Endodermal cell (in vitro differentiated cells): ENCODE measurements at places on chromosomes 16 and 17.

- no peak for DNase-seq
Measured at GRCh38 chr16:31703526-31704128, 170.0 kb upstream of the ZNF267 start.

GRCh38 chr16:66740533-66740932 is 10.9 kb downstream of the DYNC1LI2 start:
- no peak for DNase-seq

DNA sequence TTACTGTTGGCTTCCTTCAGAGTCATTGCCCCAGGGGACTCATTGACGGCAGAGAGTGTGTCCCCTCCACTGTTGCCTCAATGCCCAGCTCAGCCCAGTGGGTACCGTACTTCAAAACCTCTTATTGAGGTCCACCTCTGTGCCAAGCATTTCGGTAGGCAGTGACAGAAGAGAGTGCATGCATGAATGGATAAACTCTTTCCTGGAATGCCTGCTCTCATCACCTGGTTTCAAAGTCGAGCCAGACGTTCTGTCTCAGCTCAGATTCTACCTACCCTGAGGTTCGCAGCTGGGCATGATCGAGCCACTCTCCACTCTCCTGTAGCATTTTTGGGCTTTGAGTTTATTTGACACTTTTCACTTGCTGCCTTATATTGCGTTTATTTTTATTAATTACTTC is 647.0 kb downstream of the MAF start:
- no peak for DNase-seq

GRCh38 chr17:79761894-79762589 is 15.9 kb upstream of the CBX2 start:
- no peak for DNase-seq

DNA sequence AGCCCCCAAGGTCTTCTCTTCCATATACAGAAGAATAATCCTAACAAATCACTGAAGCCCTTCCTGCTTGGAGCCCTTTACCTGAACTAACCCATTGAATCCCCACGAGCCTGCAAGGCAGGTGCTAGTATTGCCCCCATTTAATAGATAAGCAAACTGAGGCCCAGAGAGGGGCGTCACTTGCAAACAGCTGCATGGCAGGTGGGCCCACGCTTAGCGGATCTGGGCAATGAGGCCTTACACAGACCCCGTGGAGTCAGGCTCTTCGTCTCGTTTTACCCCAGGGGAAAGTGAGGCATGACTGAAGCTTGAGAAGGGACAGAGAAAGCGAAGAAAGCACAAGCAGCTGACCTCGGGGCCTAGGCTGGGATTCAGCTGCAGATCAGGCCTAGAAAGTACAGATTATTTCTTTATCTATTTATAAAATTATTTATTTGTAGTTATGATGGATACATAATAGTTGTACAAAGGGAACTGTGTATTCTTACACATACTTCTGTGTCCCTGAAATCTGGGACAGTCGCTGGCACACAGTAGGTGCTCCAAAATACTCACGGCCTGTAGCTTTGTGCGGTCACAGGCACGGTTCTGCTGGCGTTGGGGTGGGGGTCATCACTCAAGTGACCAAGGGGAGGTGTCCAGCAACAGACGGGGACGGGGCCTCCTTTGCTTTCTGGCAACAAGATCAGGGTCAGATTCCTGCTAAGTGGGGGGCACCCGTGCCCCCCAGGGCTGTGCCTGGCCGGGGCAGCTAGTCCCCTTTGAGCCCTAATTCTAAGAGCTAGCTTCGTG is 223.2 kb upstream of the GSE1 start:
- DNase-seq = no peak

DNA sequence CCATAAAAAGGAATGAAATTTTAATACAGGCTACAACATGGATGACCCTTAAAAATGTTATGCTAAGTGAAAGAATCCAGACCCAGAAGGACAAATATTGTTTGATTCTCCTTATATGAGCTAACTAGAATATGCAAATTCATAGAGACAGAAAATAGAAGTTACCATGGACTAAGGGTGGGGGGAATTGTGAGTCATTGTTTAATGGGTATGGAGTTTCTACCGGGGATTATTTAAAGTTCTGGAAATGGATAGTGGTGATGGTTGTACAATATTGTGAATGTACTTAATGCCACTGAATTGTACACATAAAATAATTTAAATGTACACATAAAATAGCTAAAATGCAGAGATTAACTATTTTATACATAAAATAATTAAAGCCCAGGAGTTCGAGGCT is 9.2 kb upstream of the MYO18A start:
- no peak for DNase-seq

DNA sequence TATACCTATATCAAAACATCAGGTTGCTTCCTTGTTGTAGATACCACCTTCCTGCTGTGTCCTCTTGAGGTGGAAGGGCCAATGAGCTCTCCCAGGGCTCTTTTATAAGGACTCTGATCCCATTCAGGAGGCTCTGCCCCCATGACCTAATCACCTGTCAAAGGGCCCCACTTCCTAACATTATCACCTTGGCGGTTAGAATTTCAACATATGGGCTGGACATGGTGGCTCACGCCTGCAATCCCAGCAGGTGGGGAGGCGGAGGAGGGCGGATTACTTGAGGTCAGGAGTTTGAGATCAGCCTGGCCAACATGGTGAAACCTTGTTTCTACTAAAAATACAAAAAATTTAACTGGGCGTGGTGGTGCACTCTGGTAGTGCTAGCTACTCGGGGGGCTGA is 86.4 kb downstream of the HAPSTR1 start:
- DNase-seq = peak; percentile 82

- DNase-seq = peak; percentile 89
Measured at GRCh38 chr17:2369551-2370210, 31.2 kb downstream of the MNT start.

GRCh38 chr17:36188891-36189306 is 7.7 kb downstream of the CCL3L1 start:
- DNase-seq = peak; percentile 44

GRCh38 chr16:57984443-57985203 is 13.7 kb upstream of the CNGB1 start:
- DNase-seq = peak; percentile 99

DNA sequence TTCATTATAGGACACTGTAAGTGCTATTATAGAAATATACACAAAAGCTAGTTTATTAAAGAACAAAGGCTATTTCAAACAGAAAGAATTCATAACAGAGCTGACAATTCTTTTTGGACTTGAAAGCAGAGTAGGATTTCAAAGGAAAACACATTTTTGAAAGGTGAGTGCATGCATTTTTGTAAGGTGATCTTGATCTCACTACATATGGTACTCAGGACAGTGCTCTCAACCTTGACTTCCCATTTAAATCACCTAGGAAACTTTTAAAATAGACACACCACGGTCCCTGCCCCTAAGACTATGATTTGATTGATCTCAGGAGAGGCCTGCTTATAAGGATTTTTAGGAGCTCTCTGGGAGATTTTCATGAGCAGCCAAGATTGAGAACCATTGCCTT is 1362.0 kb downstream of the CDH8 start:
- DNase-seq = no peak

GRCh38 chr17:73291260-73291801 is 20.5 kb downstream of the CDC42EP4 start:
- no peak for DNase-seq

- DNase-seq = no peak
Measured at GRCh38 chr17:44864831-44865230, 17.1 kb downstream of the HIGD1B start.

- DNase-seq = peak; percentile 72
Measured at GRCh38 chr17:50127697-50128361, 2.1 kb downstream of the SAMD14 start.

DNA sequence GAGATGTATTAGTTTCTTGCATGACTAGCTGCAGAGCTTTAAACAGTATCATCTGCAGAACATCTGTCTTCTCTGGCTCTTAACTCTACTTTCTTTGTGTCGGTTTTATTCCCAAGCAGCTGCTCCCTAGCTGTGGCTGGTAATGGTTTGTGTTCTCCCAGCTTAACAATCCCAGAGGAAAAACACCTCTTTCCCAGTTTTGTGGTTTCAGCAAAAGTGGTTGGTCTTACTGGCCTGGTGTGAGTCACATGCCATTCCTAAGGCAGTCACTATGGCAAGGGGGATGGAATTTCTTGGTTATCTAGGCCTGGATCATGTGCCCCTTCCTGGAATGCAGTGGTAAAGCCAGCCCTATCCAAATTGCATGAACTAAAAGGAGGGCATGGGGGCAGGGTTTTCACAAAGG is 27.5 kb downstream of the OMG start:
- DNase-seq = peak; percentile 88

DNA sequence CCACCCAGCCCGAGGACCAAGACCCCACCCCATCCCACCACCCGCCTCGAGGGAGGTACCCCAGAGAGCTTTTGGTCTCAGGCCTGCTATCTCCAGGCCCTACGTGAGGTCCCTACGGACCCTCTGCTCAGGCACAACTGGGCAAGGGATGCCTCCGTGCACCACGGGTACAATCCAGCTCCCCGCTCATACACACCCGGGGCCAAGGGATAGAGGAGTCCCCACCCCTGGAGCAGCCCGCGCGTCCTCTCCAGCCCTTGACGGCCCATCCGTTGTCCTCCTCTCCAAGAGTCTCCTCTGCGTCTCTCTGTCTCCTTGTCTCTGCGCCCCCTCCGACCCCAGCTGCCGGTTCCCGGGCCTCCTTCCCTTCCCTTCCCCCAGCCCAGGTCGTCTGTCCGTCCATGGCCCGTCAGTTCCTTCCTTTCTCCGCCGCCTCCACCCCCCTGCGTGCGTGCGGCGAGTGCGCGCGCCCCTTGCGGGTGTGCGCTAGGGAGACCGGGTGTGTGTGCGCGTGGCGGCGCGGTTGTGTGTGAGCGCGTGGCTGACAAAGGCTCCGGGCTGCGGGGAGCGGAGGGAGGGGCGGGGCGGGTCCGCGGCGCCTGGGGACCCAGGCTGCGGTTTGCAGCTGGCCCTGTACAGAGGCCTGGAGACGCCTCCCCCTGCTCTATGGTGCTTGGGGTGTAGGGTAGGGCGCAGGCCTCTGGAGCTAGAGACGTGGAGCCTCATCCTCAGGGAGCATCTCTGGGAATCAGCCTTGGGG is 930 bp downstream of the SPNS2 start:
- peak; percentile 80 for DNase-seq

GRCh38 chr16:19657831-19658230 is 60.2 kb downstream of the KNOP1 start:
- DNase-seq = no peak

DNA sequence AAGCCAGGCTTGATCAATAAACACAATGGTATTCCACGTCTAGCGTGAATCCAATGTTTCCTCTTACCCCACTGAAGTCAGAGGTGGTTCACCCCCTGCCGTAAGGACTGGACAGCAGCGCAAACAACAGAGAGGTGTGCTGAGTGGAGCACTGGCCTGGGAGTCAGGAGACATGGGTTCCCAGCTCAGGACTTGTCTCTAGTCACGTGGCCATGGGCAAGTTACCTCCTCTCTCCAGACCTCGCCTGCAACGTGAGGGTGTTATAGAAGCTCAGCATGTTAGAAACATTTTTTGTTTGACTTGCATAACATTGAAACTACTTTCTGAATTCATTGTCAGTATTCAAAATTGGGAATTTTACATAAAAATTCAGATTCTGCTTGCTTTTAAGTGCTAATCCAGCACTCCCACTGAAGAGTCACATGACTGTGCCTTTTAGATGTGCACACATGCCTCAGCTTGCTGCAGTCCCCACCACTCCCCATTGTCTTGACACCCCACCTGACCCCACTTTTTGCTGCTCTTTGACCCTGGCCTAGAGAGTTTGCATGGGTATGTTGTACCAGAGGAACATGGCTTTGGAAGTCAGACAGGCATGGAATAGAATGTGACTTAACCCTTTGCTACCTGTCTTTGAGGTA is 8.8 kb upstream of the CPNE2 start:
- no peak for DNase-seq

DNA sequence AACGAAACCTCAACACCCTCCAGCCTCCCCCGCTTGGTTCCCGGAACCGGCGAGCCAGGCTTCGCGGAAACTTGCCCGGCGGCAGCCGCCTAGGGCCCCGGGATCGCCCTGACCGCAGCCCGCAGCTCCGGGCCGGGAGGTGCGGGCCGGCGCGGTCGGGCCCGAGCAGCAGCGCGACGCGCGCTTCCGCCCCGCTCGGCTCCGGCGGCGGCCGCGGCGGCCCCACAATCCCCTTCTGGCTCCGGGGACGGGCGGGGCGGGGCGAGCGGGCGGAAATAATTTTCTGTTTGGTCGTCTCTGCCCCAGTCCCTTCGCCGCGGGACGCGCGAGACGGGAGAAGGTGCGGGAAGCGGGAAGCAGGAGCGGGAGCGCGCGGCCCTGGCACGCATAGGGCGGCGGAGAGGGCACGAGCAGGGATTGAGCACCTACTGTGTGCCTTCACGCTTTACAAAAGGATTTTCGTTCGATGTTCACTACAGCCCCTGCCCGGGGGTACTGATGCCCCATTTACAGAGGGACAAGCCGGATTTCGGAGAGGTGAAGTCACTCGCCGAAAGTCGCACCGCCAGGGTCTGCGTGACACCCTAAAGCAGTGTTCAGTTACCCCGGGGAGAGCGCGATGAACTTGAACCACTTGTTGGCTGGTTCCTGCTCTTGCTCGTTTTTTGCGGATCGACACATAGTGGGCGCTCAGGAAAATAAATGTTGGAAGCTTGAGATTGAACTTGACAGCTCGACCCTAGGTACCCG is 2.7 kb upstream of the MLLT6 start:
- peak; percentile 95 for DNase-seq

GRCh38 chr17:40596261-40596919 is 31.1 kb upstream of the CCR7 start:
- DNase-seq = peak; percentile 64

GRCh38 chr17:21075739-21076085 is 32.9 kb upstream of the USP22 start:
- no peak for DNase-seq

GRCh38 chr17:66834919-66835454 is at the start of gene CACNG5:
CACNG5 (plus strand) TSS chr17:66835117; CDS start chr17:66877333, 42,216 bp downstream.
- peak; percentile 93 for DNase-seq

- no peak for DNase-seq
Measured at GRCh38 chr16:57316390-57317017, 32.0 kb upstream of the PLLP start.

DNA sequence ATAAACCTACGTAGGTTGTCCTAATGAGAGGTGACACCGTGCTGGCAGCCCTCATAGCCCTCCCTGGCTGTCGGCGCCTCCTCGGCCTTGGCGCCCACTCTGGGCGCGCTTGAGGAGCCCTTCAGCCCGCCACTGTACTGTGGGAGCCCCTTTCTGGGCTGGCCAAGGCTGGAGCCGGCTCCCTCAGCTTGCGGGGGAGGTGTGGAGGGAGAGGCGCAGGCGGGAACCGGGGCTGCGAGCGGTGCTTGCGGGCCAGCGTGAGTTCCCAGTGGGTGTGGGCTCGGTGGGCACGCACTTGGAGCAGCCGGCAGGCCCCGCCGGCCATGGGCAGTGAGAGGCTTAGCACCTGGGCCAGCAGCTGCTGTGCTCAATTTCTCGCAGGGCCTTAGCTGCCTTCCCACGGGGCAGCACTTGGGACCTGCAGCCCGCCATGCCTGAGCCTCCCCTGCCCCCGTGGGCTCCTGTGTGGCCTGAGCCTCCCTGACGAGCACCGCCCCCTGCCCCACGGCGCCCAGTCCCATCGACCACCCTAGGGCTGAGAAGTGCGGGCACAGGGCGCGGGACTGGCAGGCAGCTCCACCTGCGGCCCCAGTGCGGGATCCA is 40.1 kb upstream of the AMZ2 start:
- no peak for DNase-seq
